ENCODE measurements at places on chromosomes 3 and 15.

GRCh38 chr3:53132347-53132746 is 2.1 kb upstream of the RFT1 start:
- no peak for DNase-seq

DNA sequence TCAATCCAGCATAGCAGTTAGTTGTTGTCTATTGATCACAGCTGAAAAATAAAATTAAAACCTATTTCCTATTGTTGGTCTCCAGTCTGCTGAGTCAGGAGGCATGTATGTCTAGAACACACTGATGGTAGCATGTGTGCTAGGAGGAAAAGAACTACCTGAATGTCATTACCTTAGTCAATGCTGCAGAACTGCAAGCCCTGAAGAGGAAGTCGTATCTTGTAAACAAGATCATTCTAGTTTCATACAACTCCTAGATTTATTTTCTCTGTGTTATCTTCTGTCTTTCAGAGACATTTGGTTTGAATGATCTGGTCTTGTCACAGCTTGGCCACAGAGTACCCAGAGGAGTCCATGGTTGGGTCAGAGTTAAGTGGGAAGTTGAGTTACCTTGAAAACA is 110.0 kb upstream of the MRPL3 start:
- no peak for DNase-seq

DNA sequence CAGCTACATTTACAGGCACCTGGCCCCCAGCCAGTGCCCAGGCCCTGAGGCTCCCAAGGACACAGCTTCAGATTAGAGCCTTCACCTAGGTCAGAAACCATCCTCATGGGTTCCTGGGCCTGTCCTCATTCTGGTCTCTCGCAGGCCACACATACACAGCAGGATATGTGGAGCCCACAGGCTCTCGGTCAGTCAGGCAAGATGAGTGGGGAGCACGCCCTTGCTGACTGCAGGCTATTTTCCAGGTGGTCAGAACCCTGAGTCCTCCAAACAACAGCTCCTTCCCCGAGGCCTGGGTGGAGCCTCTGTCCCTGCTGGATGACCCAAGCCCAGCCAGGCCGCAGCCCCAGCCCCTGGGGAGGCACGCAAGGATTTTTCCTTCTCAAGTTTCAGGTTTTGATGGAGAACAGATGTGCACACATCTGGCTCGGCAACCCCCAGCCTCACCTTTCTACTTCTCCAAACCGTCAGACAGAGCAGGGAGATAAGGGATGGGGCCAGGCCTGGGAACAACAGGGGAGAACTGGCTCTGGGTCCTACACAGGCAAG is 1.6 kb downstream of the STRA6 start:
- DNase-seq: peak; percentile 76

- DNase-seq: no peak
Observed at GRCh38 chr3:31227131-31227562, 305.6 kb upstream of the STT3B start.

GRCh38 chr3:195524171-195524896 is 18.8 kb downstream of the PPP1R2 start:
- DNase-seq: no peak

DNA sequence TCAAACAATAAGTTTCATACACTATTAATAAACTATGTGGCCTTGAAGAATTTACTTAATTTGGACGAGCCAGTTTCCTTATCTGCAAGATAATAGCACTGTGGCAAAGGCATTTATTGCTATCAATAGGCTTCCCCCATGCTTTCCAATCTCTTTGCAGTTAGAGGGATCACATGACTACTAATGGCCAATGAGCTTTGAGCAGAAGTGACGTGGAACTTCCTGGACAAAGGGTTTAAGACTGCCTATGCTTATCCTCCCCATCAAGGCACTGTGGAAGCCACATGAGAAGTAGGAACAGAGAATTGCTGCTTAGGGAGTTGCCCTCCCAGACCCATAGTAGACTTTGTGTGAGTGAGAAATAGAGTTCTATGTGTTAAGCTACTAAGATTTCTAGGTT is 16.7 kb upstream of the ZMAT3 start:
- DNase-seq: no peak

- DNase-seq: no peak
Observed at GRCh38 chr3:36032180-36033047, 347.9 kb upstream of the STAC start.

DNA sequence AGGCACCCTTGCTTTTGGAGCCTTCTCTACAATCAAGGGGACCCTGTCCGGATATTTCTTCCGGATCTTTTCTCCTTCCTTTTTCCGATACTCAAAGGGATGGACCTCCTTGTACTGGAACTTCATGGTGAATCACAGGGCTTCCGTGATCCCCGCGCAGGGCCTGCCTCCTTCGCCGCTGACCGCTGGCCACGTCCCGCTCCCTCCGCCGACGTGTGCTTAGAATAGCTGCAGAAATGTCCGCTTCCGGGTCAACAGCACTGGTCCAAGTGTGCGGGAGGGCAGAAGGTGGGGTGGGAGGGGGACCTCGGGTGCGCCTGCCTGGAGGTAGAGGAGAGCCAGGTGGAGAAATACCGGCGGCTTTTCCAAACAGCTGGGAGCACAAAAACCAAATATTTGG is 3.0 kb upstream of the ZNF774 start:
- DNase-seq: no peak

DNA sequence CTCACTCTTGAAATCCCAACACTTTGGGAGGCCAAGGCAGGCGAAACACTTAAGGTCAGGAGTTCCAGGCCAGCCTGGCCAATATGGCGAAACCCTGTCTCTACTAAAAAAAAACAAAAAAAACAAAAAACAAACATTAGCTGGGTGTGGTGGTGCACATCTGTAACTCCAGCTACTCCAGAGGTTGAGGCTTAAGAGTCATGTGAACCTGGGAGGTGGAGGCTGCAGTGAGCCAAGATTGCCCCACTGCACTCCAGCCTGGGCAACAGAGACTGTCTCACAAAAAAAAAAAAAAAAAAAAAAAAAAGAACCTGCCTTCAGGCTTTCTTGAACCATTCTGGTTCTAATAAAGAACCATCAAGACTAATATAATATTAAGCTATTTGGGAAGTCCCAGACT is 16.5 kb downstream of the ARPP19 start:
- DNase-seq: no peak

GRCh38 chr3:45524565-45524964 is 70.0 kb upstream of the LIMD1 start:
- DNase-seq: no peak

- no peak for DNase-seq
Observed at GRCh38 chr3:71690341-71690841, 34.8 kb downstream of the EIF4E3 start.

GRCh38 chr3:11665331-11665730 is 21.6 kb upstream of the VGLL4 start:
- DNase-seq: no peak

GRCh38 chr3:2765002-2765579 is 345.1 kb downstream of the IL5RA start:
- no peak for DNase-seq

DNA sequence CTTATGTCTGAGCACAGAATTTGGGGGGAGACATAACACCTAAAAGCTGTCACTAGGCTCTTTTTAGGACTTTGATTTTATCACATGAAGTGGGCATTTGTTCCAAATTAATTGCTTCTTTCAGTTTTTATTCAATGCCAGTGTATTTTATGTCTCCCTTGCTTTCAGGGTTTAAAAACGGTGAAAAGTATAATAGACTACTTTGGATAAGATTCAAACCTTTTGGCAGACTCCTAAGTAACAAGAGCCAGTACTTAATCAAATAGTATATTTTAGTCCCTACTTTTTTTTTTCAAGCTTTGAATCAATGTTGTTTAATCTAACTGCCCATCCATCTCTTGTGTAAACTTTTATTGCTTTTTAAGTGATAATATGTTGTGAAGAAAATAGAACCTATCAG is 847.2 kb upstream of the DPPA4 start:
- no peak for DNase-seq

- no peak for DNase-seq
Observed at GRCh38 chr3:29686889-29687592, 406.2 kb downstream of the RBMS3 start.

DNA sequence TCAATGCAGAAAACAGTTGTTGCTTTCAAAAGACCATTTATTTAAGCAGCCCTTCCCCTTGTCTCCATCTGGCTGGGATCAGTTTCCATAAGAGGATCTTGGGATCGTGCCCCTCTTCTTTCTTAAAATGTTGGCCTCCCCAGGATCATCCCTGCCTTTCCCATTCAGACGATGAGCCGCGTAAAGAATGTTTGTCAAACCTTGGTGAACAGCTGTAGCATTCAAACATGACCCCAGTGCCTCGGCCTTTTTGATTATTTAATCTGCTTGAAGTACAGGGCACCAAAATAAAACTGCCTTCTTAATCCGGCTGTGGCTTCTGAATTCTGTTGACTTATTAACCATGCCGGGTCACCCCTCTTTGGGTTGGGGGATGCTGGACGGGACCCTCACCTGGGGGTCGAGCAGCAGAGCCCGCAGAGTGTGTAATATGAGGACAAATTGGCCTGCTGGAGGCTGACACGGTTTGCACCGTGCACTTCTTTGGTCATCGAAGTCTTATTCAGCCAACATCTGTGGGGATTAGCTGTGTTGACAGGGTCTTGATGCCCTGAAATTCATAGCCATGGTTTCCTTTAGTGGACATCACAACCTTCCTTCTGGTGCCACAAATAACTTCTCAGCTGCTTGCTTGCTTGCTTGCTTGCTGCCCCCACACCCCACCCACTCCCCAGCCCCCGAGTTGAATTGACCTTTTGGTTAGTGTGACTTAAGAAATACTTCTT is at the start of gene LRTM1:
LRTM1 (minus strand) TSS at position 14 of the 725 bp plus-strand sequence. CDS start 148 bp downstream, outside the sequence.
- no peak for DNase-seq

- no peak for DNase-seq
Observed at GRCh38 chr3:101690972-101691371, 4.5 kb upstream of the RPL24 start.

DNA sequence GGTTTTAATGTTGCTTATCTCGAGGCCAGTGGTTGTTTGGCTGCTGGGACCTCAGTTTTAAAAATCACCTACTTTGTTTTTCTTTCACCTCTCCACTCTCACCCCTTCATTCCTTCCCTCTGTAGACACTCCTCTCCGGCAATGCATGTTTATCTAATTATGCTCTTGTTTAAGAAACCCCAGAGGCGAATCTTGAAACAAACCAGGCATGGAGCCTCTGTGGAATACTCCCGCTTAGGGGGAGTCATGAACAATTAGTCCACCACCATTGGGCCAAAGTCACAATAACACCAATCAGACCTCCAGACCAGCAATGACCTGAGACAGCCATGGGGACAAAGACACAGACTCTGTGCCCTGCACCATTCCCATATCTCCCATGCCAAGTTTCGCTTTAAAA is 53.3 kb downstream of the EFCAB12 start:
- no peak for DNase-seq

GRCh38 chr3:38167591-38167990 is 2.3 kb downstream of the OXSR1 start:
- no peak for DNase-seq

DNA sequence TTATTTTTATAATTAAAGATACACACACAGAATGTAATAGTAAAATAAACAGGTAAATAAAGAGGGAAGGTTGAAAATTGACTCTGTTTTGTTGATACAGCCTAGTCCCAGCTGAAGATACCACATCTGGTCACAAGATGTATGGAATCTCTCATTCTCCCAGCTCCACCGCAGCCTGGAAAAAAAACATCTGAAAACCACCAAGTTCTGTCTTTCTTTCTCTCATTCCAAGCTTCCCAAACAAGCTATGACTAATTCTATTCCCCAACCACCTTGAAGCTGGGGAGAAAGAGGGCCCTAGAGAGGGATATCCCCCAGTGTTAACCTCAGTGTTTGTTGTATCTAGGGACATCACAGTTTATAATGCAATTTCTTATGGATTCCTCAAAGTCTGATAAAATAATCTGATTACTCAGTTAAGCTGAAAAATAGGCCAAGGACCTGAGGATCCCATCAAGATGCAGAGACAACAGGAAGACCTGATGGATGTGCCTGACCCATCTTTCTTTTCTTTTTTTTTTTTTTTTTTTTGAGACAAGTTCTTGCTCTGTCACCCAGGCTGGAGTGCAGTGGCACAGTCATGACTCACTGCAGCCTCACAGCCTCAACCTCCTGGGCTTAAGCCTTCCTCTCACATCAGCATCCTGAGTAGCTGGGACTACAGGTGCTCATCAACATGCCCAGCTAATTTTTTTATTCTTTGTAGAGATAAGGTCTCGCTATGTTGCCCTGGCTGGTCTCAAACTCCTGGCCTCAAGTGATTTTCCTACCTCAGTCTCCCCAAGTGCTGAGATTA is 38.1 kb downstream of the SRGAP3 start:
- no peak for DNase-seq

DNA sequence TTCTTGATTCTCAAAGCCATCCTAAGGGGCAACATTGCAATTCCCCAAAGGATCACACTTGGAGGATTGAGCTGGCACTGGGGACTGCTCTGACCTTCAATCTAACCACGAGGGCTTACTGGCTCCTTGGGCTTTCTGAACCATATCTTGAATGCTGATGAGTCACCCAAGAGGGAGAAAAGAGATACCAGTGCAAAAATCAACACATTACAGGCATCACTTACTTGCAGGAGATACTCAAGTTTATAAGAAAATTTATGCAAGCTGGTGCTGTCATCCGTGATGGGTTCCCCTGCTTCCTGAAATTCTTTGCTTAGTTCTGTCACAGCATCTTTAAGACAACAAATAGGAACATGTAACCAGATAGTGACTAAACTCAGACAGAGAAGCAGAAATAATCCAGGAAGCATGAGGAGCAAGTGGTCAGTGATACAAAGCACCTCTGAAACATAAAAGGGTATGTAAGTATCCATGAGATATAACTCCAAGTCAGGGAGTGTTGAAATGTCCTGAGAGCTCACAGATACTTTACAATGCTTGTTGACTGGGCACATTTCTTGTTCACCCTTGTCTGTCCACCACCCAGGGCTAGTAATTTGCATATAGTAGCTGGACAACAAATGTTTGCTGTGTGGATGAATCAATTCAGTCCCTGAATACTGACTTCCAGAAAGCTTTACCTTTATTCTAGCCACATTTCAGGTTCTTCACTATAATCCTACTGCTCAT is 14.1 kb downstream of the FYCO1 start:
- no peak for DNase-seq

DNA sequence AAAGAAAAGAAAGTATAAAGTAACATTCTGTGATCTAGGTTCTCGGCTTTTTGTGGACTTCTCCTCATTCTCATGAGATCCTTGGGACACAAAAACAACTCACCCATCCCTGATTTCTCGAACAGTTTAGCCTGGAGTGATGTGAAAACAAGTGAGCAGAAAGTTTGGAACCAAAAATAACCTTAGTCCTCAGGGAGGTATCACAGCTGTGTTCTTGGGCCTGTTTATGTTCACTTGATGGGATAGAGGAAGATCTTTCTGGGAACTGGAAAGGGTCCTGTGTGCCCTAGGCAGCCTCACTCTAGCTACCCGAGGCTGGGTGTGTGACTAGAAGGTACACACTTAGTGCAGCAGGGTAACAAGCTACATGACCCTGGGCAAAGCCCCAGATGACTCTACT is 308.8 kb upstream of the PDZRN3 start:
- DNase-seq: no peak

GRCh38 chr15:40161693-40162391 is 973 bp downstream of the BUB1B start:
- no peak for DNase-seq

GRCh38 chr15:95758451-95758850 is 572.0 kb upstream of the NR2F2 start:
- DNase-seq: no peak

GRCh38 chr3:13145131-13145825 is 72.0 kb upstream of the IQSEC1 start:
- peak; percentile 46 for DNase-seq

- DNase-seq: no peak
Observed at GRCh38 chr15:91913560-91913959, 60.1 kb downstream of the SLCO3A1 start.

GRCh38 chr15:60323322-60323721 is 74.5 kb downstream of the ANXA2 start:
- DNase-seq: no peak
